ENCODE measurements at places on chromosomes 16 and 17.
A peak's percentile ranks its signal among the peaks of the same experiment; 100 is the strongest.

DNA sequence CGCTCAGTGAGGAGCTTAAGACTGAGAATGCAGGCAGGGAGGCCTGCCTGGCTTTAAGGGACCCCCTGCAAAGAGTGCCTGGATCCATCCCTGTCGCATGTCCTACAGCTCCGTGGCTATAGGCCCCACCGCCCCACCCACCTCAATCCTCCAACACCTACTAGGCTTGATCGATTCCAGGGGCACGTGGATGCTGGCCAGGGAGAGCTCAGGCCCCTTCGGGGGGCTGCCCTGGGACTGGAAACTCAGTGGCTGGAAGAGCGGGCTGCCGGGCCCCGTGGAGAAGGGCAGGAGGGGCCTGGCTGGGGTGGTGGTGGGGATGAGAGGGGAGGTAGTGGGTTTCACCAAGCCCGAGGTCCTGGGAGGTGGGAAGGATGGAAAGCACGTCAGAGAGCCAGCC is 22.2 kb downstream of the GGA3 start:
- no peak for DNase-seq

DNA sequence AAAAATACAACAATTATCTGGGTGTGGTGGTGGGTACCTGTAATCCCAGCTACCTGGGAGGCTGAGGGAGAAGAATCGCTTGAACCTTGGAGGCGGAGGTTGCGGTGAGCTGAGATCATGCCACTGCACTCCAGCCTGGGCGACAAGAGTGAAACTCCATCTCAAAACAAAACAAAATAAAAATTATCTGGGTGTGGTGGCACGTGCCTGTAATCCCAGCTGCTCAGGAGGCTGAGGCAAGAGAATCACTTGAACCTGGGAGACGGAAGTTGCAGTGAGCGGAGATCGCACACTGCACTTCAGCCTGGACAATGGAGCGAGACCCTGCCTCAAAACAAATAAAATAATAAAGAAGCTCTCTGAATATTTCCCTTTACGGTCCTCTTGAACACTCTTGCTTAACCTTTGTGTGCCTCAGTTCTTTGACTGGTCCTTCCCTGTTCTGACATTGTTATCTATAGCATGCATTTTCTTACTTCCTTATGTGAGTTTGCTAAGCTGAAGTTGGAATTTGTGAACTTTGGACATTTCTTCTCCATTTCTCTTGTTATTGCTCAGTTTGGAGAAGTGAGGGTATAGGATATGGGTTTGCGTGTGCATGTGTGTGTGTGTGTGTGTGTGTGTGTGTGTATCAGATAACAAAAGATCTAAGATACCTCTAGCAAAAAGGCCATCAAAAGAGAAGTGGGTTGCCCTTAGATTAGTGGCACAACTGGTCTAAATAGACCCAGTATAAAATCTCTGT is 29.7 kb upstream of the WSB1 start:
- no peak for DNase-seq

- no peak for DNase-seq
Observed at GRCh38 chr17:6536053-6536452, 20.3 kb downstream of the PITPNM3 start.

DNA sequence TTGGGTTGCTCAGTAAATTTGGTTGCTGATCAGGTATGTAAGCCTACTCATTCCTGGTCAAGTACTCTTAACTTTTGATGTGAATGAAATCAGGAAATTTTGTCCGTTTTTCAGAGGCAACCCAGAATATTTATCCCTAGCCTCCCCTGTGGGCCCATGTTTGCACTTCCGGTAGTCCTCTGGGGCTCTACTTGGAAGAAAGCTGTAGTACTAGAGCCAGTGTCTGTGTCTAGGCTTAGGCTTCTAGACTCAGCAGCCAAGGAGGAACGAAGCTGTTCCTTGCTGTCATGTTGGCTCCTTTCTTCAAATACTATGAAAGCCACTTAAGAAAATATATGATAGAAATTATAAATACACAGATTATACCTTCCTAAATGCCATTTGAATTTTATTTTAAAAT is 21.2 kb downstream of the ESRP2 start:
- no peak for DNase-seq

DNA sequence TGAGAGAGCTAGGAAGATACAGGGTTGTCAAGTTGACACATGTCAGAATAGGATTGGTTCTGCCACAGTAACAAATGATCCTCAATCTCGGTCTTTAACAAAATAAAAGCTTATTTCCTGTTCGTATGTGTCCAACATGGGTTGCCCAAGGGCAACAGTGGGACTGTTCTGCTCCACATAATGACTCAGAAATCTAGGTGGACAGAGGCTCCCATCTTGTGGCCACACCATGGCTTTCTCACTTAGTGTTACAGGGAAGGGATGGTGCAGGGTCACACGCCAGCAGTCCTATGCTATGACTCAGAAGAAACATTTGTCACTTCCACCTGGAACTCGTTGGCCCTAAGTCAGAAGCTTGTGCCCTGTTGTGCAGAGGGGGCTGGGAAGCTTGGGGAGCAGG is 364.9 kb downstream of the SNX29 start:
- no peak for DNase-seq

- no peak for DNase-seq
Observed at GRCh38 chr16:86049641-86050040, 150.7 kb downstream of the IRF8 start.

- no peak for DNase-seq
Observed at GRCh38 chr17:43217614-43218087, 6.0 kb downstream of the TMEM106A start.

GRCh38 chr16:30786115-30786935 is 680 bp downstream of the ZNF629 start:
- DNase-seq: peak; percentile 21

DNA sequence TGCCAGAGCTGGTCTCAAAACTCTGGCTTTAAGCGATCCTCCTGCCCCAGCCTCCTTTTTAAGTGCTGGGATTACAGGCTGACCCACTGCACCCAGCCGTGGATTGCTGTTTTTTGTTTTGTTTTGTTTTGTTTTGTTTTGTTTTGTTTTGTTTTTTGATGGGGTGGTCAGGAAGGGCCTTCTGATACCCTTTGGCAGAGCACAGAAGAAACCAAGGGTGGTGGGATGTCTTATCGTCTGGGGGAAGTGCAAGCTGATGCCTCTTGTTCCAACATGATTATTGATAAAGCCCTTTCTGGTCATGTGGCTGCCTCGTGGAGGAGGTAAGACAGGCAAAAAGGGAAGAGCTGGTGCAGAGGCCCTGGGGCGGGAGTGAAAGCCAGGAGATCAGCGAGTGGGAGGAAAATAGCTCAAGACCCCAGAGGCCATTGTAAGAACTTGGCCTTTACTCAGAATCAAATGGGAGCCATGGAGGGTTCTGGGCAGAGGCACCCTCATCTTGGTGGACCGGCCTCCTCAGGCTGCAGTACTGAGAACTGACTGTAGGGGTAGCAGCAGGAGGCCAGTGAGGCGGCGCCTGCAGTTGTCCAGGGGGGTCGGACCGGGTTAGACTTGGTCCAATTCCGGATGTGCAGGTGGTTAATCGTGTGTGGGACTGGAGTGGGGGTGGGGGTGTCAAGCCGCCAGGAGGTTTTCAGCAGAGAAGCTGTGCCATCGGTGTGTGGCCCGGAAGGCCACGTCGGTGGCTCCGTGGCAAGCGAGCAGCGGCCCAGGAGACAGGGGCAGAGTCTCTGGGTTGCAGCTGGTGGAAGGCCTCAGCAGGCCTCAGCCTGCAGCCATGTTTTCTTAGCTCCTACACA is 84.4 kb upstream of the GSE1 start:
- no peak for DNase-seq

DNA sequence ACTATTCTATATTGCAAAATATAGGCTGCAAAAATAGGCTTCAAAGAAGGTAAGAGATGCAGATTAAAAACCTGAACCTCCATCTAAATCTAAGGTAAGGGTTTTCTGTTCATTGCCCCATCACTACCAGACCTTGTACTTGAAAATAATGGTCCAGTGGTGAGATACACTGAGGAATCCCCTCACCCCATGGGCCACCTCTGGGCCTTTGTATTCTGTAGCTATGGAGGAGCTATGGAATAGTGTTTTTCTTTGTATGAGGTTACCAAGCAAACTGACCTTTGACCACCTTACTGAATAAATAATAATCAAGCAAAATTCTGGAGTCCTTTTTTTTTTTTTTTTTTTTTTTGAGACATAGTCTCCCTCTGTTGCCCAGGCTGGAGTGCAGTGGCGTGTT is 4.8 kb upstream of the UBE2Z start:
- no peak for DNase-seq

DNA sequence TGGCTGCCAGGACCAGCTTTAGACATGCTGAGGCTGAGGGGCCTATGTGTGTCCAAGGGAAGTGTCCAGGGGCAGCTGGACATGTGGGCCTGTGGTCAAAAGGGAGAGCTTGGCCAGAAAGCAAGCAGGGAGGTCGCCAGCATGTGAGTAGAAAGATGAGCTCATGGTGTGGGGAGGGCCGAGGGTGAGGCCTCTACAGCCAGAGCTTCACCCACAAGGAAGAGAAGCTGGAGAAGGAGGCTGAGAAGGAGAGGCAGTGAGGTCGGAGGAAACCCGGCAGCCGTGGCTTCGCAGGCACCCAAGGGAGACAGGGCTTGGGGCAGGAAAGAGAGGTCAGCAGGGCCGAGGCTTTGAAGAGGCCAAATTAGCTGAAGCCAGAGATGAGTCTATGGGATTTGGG is 4.0 kb upstream of the HSD11B2 start:
- no peak for DNase-seq

- no peak for DNase-seq
Observed at GRCh38 chr17:49130891-49131290, 1.7 kb upstream of the B4GALNT2 start.

- no peak for DNase-seq
Observed at GRCh38 chr17:14304773-14305517, 4.1 kb downstream of the HS3ST3B1 start.

- DNase-seq: no peak
Observed at GRCh38 chr17:62827746-62828485, 19.8 kb upstream of the MARCHF10 start.

DNA sequence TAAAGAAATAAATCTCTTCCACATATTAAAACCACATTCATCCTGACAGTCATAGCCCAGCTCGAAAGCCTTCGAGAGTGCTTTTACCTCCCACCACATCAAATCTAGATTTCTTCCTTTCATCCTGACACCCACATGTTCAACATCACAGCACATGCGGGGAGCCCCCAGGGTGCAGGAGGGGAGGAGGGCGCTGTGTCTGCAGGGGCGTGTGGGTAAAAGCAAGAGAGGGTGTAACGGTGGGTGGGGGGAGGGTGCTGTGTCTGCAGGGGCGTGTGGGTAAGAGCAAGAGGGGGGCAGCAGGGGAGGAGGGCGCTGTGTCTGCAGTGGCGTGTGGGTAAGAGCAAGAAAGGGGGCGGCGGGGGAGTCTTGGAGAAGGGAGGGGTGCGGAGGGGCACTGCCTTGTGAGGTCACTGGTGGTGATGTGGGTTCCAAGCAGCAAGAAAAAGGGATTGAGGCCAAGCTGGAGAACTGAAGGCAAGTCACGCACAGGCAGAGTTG is 34.7 kb downstream of the ADCY9 start:
- peak; percentile 51 for DNase-seq

DNA sequence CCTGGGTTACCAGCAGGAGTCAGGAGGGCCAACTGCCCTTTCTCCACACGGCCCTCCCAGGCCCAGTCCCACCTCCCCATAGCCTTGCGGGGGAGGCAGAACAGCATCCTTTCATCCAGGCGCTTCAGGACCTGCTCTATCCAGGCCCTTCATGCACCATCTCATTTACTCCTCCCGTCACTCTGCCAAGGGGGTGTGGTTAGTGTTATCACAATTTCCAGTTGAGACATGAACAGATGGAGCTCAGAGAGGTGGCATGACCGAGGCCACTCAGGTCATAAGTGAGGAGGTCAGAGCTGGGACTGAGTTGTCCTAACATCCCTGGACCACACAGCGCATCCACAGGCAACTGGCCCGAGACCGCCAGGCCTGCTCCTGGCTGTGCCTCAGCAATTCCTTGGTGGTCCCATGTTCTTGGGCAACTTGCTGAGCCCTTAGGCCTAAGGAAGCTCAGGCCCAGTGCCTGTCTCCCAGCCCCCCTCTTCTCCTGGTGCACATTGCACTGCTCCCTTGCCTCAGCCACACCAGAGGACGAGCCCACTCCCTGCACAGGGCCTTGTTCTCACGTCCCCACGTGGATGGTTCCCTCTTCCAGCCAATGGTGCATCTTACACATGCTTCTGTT is 23.8 kb downstream of the C17orf100 start:
- no peak for DNase-seq

GRCh38 chr16:66147291-66147690 is 219.2 kb upstream of the CDH5 start:
- DNase-seq: no peak

DNA sequence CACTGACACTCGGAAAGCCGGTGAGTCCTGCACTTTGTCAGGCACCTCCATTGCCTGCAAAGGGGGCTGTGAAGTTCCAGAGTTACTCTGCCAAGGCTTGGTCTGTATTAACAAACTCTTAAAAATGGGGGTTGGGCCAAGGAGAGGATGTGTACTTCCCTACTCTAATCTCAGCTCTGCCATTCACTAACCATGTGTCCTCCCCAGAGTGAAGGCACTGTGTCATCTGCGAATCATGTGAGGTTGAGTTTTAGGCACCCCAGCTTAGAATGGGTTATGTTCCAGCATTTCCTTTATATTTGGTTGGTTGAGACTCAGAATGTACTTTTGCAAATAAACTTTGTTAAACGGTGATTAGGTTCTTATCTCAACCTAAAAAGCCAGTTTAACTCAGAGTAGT is 24.9 kb downstream of the ERCC4 start:
- DNase-seq: no peak

DNA sequence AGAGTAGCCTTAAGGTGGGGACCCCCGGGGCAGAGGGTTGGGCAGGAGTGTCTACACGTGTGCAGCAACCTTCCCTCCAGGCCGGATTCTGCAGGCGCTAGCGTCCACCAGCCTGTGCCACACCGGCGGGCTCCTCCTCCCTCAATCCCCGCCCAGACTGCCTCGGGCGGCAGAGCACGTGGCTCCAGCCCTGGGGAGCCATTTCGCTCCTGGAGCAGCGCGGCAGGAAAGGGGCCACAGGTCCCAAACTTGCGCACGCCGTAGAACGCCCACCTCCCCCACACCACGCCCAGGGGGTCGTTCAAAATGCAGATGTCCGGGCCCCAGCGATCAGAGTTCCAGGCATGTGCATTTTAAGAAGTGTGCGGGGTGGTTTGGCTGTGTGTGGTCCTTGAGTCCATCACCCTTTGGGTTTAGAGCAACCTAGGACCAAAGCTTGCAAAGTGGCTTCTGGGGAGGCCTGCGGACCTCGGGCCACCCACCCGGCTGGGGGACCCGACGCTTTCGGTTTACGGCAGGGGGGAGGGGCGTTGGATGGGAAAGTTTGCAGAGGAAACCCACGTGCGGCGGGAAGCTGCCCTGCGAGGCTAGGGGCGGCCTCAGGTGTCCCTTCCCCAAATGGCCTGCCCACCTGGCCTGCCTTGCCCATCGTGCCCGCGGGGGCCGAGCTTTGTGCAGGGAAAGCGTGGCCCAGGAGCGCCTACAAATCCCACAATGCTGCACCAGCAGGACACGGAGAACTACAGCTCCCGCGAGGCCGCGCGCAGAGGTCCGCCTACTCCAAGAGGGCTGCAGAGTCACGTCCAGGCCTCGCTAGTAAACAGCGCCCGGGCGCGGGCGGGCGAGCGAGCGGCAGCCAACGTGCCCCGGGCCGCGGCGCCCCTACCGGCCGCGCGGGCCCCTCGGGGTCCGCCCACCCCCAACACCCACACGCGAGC is 1.4 kb downstream of the TFAP4 start:
- DNase-seq: peak; percentile 92
